ENCODE measurements at places on chromosomes 16 and 17.

DNA sequence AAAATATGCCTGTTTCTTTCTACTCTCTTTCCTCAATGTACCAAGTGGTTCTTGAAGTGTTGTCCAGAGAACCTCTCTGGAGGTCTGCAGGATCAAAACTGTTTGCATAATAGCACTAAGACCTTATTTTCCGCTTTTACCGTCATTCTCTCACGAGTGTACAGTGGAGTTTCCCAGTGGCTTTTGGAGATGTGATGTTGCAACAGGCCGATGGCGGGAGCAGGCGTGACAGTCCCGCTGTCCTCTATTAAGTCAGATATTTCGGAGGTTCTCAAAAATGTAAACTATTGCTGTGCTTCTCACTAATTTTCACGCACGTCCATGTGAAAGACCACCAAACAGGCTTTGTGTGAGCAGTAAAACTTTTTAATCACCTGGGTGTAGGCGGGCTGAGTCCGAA lies 8.3 kb upstream of the GPRC5B start:
- DNase-seq, result no peak

DNA sequence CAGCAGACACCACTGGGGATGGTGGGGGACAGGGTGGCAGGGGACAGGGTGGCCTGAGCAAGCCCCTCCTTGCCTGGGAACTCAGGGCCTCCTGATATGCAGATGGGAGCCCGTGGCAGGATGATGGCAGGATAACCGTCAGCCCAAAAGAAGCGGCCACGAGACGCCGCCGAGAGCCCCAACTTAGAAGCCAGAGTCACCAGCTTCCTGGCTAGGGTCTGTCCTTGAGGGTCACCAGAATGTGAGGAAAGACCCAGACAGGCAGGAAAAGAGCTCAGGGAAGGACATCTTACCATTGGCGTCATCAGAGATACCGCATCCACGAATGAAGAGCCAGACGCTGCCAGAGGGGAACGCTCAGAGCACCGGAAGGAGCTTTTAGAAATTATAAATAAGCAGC lies 19.4 kb downstream of the RAB40C start:
- DNase-seq, result no peak

DNA sequence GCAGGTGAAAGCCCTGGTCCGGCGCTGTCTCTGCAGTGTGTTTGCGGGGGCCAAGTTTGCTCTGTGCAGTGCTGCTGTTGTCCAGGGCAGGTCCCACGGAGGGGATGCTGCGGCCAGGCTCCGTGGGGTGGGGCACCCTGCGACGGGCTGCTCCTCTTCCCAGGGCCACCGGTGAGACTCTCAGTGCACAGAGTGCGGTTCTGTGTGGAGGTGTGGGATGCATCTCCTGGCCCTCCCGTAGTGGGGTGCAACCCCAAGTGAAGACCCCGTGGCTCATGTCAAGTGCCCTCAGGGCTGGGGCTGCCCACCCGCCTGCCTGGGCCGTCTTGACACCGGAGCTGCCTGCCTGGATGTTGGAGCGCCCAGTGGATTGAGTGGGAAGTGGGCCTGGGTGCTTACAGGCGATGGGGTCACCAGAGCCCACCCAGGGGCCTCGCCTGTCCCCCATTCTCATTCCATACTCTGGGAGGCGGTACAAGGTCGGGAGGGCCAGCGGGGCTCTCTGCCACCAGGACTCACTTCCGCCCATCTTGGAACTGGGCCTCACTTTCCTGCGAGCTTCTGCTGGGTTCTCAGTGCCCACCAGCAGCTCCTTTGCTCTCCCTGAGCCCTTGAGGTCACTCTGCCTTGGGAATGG lies 119.9 kb downstream of the BANP start:
- DNase-seq, result no peak

GRCh38 chr17:80284631-80285030 lies 24.0 kb downstream of the RNF213 start:
- DNase-seq, result no peak

GRCh38 chr16:11542069-11542744 lies 44.5 kb downstream of the LITAF start:
- DNase-seq, result no peak

DNA sequence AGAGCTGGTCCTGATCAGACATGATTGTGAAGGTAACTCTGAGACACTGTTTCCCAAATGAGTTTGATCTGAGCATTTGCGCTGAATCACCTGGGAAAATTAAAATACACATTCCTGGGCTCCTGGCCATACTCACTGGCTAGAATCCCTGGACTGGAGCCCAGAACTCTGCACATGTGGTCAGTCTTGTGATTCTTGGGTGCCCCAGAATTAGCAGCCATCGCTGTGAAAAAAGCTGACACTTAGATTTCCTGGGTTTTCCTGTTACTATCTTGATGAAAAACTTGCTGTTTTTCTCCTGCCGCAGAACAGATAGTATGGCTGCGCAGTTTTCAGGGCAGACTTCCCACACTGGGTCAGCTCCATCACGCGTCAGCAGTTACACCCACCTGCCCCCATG lies 24.6 kb downstream of the NECAB2 start:
- DNase-seq, result no peak

DNA sequence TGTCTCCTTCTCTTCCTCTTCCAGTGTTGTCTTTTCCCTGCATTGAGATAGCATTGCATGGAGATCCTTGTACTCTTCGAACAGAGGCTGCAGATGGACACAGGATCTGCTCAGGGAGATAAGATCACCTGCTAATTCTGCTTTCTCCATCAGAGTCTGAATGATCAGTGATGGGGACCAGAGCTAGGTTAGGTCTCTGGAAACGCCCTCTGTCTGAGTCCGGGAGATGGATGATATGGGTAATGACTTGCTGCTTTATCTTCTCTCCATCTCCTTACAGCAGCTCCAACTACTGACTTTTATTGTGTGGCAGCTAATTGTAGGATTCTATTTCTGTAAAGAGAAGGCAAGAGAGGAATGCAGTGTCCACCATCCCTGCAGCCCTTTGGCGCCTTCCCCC lies 435.6 kb downstream of the WWOX start:
- DNase-seq, result no peak

GRCh38 chr16:72104905-72105304 lies 11.3 kb downstream of the DHX38 start:
- DNase-seq, result no peak

DNA sequence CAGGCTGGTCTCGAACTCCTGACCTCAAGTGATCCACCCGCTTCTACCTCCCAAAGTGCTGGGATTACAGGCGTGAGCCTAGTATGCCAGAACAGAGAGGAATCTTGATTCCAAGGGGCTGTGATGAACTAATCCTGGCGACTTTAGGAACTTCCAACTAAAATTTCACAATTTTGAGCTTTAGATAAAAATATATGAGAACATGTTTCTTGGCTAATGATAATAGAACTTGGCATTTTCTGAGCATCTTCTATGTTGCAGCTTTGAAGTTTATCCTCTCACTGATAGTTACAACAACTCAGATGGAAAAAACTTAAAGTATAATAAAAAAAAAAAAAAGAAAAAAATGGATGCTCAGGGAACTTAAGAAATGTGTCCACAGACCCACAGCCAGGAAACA lies 69.8 kb upstream of the WSCD1 start:
- DNase-seq, result no peak

- no peak for DNase-seq
Measured at GRCh38 chr17:27226611-27227230, 67.2 kb upstream of the WSB1 start.

- DNase-seq, result no peak
Measured at GRCh38 chr17:2143332-2143731, 88.4 kb downstream of the HIC1 start.

GRCh38 chr17:76441686-76442340 lies 11.1 kb downstream of the UBE2O start:
- DNase-seq, result no peak

- no peak for DNase-seq
Measured at GRCh38 chr17:77253611-77254051, 112.9 kb downstream of the SEC14L1 start.

DNA sequence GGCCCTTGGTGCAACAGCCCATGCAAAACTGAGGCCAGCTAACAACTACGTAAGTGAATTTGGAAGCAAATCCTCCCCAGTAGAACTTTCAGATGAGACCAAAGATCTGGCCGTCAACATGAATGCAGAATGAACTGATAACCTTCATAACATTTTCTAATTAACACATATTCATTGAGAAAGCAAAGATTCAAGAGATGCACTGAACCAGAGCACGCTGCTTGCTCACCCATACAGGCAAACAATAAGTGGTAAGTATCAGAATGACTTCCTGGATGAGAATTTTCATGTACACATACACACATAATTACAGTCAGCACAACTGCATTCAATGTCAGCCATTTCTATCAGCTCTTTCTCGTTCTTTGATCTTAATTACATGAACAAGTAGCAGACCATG lies 30.6 kb downstream of the XYLT1 start:
- no peak for DNase-seq

DNA sequence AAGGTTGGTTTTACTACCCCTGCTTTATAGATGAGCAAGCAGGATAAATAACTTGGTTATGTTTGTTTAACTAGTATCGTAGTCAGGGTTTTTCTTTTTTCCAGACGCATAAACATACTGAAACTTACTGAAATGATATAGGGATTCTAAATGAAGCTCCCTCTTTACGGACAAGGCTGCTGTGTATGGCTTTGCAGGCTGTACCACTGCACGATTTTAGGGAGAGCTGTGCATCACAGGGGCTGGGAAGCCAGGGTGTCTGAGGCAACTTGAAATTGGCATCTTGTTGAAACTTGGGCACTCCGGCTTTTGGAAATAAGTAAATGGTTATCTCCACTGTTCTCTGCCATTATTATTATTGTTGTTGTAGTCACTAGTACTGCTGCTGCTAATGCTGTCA lies 218.1 kb upstream of the CDH8 start:
- no peak for DNase-seq

DNA sequence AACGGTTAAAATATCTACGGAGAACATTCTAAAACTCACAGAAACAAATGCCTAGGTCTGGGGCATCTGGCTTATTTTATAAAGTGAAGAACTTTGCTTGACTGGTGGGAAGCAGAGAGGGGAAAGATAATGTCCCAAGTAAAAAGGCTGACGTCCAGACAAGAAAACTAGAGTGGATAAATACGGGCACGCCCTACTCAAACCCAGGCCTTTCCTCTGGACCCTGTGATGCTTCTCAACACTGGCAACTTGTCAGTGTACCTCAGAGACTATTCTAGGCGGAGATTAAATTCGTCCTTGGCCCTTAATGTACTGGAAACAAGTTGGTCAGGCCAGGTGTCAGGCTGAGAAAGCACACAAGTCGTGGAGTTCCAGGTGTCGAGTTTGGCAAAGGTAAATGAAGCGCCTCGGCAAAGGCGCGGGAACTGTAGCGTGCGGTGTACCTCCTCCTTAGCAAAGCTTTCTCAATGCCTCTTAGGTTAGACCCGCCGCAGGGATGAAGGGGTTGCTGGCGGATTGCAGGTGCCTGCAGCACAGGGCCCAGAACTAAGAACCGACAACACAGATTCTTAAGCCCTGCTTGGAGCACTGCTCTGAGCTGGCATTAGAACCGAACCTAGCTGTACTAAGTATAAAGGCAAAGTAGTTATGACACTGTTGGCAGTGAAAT lies 668 bp upstream of the UNK start:
- DNase-seq, result no peak

GRCh38 chr16:83338941-83339340 lies 468.8 kb upstream of the HSBP1 start:
- DNase-seq, result no peak

GRCh38 chr16:80751167-80751566 lies 53.2 kb downstream of the CDYL2 start:
- no peak for DNase-seq

- DNase-seq, result peak; percentile 98
Measured at GRCh38 chr16:4766875-4767628, at the start of gene ZNF500. Gene ZNF500 (minus strand): TSS chr16:4767162. CDS start chr16:4765978, 1,184 bp downstream.

GRCh38 chr16:67170168-67170948 lies at the start of gene NOL3:
Gene NOL3 (plus strand): TSS chr16:67170538.
- peak; percentile 80 for DNase-seq

DNA sequence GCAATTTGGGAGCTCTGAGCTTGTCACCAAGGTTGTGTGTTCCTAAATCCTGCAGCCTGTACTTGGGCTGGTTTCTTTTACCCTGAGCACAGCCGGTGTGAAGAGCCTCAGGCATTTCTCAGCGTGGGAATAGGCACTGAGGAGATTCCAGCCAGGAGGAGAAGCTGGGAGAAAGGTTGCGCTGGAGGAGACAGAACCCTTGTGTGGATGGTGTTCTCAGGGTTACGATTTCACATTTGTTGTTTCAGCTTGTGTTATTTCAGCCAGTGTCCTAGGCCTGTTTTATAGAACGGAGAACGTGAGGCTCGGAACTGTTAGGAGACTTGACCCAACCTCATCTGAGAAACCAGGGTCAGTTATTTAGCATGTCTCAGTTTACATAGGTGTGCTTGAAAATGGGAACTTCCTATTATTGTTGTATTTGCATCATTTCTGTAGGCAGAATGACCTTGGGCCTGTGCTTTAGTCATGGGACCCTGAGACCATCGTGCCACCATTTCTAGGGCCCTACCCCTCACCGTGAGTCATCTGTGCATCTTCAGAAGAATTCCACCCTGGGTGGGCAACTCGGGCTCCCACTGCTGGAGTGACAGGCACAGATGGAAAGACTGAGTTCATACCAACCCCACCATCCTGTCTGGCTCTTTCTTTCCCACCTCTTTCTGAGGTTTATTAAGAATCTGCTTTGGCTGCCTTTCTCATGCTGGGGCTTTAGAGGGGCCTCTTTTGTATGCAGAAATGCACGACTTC lies 134.9 kb downstream of the MSI2 start:
- DNase-seq, result no peak

DNA sequence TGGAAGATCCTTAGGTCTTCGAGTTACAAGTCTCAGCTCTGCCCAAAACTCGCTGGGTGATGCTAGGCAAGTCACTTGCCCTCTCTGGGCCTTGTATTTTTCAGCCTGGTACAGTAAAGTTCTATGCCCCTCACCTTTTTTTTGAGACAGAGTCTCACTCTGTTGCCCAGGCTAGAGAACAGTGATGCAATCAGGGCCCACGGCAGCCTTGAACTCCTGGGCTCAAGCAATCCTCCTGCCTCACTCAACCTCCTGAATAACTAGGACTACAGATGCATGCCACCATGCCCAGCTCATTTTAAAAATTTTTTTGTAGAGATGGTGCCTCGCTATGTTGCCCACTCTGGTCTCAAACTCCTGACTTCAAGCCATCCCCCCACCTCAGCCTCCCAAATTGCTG lies 3.8 kb downstream of the MYH11 start:
- no peak for DNase-seq

DNA sequence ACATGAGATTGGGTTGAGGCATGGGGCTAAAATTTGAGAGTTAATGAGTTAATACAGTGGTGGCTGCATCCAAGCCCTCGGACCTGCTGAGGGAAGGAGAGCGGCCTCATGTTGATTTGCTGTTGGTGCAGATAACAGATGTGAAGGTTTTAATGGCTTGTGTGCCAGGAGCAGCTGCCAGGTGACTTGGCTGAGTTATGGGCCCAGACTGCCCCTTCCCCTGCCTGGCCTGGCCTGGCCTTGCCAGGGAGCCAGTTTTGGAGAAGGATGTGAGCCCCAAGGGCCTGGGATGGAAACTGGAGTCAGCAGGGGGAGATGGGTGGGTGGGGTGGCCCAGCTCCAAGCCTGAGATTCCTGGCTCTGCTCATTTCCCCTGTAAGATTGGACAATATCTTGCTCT lies 230.1 kb downstream of the CBLN1 start:
- DNase-seq, result no peak

- no peak for DNase-seq
Measured at GRCh38 chr16:85789773-85790172, 9.6 kb downstream of the EMC8 start.

GRCh38 chr17:12229335-12229734 lies 208.7 kb downstream of the MAP2K4 start:
- DNase-seq, result no peak

- DNase-seq, result peak; percentile 22
Measured at GRCh38 chr17:81002409-81003361, 11.0 kb downstream of the CHMP6 start.

Data from activated CD4-positive, alpha-beta memory T cell treated with anti-CD3 and anti-CD28 coated beads for 36 hours (primary cell).